ENCODE measurements at places on chromosomes 1 and 21. TPM values are rescaled to one million over a fixed set of nuclear protein-coding genes. Genes with fewer than 3 reads are reported as not detected.
A peak's percentile ranks its signal among the peaks of the same experiment; 100 is the strongest.

SLC25A24 gene
- total RNA-seq, result 73.2 TPM

MCOLN2 gene
- 5.0 TPM for total RNA-seq

DNA sequence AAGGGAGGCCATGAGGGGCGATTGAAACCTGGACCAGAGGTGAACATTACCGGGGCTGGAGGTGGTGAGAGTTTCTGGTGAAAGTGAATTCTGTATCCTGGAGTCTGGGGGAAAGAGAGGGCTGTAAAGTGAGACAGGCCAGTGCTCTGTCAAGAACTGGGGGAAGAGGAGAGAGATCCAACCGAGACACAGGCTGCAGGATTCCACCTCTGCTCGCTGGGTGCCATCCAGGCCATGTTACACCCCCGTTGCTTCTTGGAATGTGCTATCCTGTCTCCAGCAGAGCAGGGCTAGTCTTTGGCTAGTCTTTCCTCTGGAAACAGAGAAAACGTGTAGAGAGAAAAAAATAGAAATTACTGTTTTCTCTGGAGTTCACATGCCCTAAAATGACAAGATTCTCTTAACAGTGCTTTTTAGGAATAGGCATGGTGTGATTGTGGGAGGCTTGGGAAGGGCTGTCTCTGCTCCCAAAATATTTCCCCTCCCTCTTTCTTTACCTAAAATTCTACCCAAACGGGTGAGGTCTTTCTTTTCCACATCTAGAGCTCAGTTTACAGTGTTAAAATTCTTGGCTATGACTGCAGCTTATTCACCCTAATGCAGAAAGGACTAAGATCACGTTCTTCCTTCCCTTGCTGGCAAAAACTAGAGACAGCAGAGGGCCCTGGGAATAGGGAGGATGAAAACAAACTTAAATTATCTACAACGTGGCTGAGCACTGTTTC, 16.5 kb upstream of the OVAAL start:
- H3K36me3 ChIP-seq, result no peaks in the 10 kb centered on the region
- no peaks in the 10 kb centered on the region for H3K27me3 ChIP-seq
- H3K4me1 ChIP-seq, result no peaks in the 10 kb centered on the region

DNA sequence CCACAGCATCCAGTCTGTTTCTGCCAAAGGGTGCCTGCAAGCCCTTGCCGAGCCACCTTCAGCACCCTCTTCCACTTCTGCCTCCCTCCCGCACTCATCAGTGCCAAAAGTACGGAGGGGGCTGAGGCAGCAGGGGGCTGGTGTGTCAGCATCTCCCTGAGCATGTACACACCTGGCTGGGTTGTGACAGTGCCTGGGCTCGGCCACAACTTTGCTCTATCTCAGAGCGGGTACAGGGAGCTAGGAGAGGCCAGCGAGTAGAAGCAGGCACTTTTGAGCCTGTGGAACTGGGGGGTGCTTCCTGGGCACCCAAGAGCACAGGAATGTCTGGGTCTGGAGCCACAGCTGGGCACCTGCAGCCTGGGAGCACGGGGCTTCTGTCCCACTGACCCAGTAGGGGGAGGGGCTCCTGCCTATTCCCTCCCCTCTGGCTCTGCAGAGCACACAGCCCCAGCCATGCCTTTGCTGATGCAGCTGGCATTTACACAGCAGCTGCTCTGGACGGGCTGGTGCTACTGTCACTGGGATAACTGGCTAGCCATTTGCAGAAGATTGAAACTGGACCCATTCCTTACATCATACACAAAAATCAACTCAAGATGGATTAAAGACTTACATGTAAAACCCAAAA, 319.8 kb upstream of the RRP15 start:
- H3K36me3 ChIP-seq, result no peaks in the 10 kb centered on the region
- no peaks in the 10 kb centered on the region for H3K27me3 ChIP-seq
- no peak overlapping the region for H3K27ac ChIP-seq
- no peak overlapping the region for H3K4me3 ChIP-seq

GRCh38 chr1:69269491-69269890, 298.2 kb upstream of the LRRC7 start:
- H3K4me1 ChIP-seq, result no peaks in the 10 kb centered on the region
- H3K4me3 ChIP-seq, result no peak overlapping the region
- no peak overlapping the region for H3K27ac ChIP-seq
- H3K36me3 ChIP-seq, result no peaks in the 10 kb centered on the region

DNA sequence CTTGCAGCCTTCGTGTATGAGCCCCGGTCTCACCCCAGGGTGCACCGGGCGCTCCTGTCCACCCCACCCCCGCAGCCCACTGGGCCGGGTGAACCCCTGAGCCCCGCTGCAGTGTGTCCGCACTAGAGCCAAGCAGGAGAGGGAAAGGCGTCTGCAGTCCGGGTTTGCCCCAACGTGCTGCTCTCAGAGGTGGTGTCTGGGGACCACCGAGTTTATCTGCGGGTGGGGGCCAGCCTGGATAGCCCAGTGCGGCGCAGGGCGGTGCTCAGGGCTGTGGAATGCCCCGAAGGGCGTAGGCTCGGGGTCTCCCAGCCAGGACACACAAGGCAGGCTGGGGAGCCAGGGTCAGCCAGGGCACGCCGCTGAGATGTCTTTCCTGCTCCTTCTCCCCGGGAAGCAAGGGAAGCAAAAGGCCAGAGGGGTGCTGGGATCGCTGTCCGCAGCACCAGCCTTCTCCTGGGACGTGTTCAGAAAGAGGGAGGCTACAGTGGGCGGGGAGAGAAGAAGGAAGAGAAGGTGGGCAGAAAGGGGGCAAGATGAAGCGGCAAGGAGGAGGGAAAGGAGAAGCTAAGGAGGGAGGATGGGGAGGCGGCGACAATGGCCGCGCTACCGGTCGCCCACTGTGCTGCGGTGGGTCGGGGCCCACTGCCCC, 56.6 kb downstream of the MAB21L3 start:
- no peak overlapping the region for H3K27ac ChIP-seq
- peaks cover 19% of the 10 kb centered on the region for H3K4me1 ChIP-seq
- H3K36me3 ChIP-seq, result no peaks in the 10 kb centered on the region
- peak; percentile 45 for DNase-seq

- H3K4me1 ChIP-seq, result peaks cover 16% of the 10 kb centered on the region
- no peaks in the 10 kb centered on the region for H3K36me3 ChIP-seq
- H3K27ac ChIP-seq, result no peak overlapping the region
- no peaks in the 10 kb centered on the region for H3K27me3 ChIP-seq
- H3K4me3 ChIP-seq, result no peak overlapping the region
Observed at GRCh38 chr21:42722808-42723473, 69.5 kb downstream of the PDE9A start.

Data from lung (tissue), 17 donors.